ENCODE measurements at places on chromosomes 7 and 10.

DNA sequence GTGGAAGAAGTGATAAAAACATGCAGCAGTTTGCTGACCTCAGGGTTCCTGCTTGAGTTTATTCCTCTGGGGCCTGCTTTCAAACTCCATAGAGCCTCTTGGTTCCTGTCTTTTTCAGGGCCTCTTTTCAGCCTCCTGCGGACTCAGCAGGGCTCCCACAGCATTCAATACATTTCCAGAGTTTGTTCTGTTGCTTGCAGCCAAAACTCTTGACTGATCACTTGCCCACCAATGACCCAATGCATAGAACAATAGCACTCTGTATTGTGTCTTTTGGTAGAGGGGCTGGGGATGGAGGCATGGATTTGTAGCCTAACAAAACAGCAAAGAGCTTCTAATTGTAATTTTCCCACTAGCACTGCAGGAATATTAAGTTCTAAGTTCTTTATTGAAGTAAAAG, 50.8 kb upstream of the CREB5 start:
- DNase-seq: no peak

- DNase-seq: peak; percentile 57
These were observed 107.5 kb downstream of the REEP3 start for GRCh38 chr10:63628526-63629362.

DNA sequence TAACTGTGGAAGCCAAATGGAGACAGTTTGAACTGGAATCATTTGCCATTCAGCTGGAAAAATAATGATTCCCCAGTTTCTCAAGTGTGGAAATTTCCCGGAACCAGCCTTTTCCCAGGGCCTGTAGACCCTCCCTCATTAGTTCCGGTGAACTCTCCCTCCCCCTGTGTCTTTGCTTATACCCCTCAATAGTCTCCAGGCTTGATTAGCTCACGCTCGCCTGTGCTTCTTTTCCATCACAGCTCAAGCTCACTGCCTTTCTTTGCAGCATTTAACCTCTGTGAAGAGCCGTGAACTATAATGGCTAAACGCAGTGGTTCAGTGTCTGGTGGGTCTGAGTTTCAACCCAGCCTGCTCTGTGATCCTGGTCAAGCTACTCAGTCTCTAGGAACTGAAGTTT, 690.8 kb downstream of the INHBA start:
- no peak for DNase-seq

DNA sequence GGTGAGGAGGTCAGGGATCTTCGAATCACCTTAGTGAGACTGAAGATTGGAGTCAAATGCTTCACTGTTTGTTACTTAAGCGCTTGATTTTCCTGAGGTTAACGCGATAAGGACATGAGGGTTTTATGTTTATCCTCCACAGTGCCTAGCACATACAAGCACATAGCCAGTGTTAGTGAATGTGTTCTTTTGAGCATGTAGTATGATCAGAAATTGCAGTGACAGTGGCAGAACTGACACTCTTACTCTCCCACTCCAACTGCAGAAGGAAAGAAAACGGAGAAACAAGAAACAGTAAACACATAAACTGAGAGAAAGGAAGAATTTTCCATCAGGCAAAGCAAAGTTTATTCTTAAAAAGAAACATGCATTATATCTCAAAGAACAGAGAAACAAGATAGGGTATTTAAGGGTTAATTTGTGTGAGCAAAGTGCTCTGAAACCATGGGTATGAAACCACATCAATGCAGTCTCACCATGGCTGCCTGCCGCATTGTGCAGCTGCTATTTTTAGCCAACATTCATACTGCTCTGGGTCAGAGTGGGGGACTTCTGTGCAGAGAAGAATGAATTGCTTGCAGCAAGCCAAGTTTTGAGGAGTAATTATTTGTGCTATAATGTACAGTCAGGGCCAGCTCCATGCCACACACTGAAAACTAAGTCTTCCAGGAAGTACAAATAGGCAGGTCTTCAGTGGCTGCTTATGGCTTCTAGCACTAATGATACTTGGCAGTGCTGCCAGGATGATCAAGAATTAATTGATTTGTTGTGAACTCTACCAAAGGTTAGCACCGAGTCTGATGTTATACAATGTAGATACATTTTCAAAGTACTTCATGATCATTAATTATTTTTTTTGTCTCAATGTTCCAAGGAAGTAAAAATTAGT, 152.0 kb downstream of the MACC1 start:
- no peak for DNase-seq

DNA sequence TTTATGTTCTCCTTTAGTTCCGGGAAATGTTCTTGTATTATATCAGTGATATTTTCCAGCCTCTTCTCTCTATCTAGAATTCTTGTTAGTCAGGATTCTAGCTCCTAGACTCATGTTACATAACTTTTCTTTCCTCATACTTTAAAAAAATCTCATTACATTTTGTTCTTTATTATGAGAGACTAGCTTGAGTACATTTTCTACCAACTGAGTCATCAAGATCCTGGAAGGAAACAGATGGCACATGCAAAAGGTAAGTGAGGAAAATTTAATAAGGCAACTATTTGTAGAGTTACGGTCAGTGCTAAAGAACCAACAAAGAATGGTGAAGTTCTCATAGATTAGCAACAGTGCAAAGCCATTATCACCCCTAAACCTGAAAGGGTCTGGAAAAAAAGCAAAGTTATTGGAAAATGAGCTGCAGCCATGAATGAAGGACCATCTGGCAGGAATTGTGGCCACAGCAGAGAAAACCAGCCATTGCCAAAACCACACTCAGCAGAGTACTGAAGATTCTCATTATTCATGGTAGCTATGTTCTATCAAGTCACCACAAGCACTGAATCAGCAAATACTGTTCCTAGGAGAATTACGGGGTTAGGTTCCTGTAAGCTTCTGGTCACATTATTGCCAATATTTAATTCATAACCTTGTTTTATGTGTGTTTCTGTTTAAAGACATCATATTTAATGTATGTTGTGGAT, 98.3 kb upstream of the C7orf33 start:
- no peak for DNase-seq

DNA sequence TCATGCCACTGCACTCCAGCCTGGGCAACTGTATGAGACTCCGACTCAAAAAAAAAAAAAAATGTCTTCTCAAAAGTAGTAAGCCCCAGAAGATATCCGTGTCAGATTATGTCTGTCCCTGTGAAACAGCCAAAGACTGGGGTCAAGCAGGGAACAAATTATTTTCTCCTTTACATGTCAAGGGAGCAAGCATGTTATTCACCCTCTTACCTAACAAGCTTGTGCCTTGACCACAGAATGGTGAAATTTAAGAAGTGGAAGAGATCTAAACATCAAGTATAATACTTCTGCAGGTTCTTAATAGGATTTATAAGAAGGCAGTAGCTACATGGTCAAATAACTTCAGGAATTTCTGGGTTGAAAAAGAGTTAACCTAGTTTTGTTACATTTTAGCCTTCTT, 187.9 kb downstream of the ZNF365 start:
- no peak for DNase-seq

- DNase-seq: peak; percentile 28
These were observed 148.6 kb upstream of the PDE1C start for GRCh38 chr7:32218741-32219288.

- DNase-seq: no peak
These were observed 12.8 kb downstream of the ICA1 start for GRCh38 chr7:8249121-8249520.

DNA sequence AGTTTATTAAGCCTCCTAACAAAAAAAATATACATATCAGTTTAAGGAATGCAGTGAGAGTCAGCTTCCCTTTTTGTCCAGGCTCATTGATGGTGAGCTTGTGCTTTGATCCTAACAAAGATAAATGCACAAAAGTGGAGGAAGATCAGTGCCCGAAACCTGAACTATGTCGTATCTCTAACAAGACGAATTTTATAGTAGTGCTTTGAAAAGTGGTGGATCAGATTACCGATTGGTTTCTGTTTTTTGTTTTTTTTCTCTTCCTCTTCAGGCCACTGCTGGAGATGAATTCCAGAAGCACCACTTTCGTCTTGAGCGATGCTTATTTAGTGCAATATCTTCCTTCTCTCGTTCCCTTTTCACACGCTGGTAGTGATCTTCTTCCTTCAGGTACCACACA, 72.8 kb downstream of the RHOBTB1 start:
- DNase-seq: no peak

GRCh38 chr7:22851145-22851544, 28.5 kb upstream of the TOMM7 start:
- DNase-seq: no peak

DNA sequence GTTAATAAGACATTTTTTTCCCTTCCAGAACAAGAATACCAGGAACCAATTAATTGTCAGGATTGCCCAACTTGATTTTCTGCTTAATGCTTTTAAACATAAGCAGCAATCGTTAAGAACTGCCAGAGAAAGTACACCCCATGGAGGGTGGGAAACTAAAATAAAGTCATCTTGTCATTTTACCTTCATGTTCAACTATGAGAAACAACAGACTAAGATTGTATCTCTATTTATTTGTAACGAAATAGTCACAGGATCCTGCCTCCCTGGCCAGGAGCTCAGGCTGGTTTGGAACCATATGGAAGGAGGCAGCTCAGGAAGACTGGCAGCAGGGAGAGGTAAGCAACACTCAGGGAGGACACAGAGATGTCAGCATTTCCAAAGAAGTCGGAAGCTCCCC, 129.6 kb downstream of the TNS3 start:
- DNase-seq: no peak

DNA sequence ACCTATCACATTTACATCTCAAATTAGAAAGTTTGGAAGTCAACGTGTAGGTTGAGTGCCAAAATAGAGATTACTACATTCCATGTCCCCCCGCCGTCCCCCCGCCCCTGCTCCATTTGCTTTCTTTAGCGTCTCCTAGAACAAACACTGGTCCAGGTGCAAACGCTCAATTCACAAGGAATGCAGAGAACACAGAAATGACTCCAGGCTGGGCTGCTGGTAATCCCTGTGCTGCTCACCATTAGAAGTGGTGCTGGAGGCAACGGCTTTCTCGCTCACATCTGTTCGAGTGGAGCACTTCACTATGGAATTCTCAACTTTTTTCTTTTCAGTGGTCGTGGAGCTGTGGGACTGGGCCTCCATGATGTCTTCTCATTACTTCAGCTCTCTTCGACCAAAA, 14.1 kb downstream of the GLI3 start:
- no peak for DNase-seq

GRCh38 chr10:110898391-110898790, 20.6 kb downstream of the BBIP1 start:
- DNase-seq: no peak

DNA sequence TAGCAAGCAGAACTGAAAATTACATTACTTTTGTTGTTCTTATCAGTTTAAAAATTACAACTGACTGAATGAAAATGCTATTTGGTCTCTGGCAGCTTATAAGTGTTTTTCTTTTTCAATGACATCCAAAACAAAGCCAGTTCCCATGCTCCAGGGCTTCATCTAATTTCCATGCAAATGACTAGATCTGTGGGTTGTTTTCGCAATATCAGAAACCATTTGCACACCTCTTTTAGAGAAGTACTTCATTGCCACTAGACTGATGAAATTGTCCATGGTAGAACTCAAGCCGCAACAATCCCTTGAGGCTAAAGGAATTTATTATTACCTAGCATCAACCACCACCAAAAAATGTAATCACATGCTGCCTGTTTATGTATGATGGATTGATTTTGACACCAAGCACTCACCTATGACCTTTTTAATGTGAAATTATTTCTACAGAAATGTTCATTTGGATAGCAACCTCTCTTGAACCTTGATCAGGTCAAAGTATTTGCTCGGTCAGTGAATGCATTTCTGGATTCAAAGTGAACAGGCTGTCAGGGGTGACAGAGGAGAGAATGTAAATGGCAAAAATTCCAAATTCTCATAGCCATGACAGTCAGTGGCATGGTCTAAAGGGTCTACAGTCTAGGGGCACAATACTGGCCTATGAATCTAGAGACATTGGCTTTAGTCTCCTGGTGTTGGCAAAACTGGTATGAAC, 769.3 kb downstream of the SORCS1 start:
- DNase-seq: no peak

GRCh38 chr7:8042796-8043535, 74.4 kb downstream of the GLCCI1 start:
- DNase-seq: no peak

- DNase-seq: no peak
These were observed 3.7 kb downstream of the CCNJ start for GRCh38 chr10:96047004-96047649.

DNA sequence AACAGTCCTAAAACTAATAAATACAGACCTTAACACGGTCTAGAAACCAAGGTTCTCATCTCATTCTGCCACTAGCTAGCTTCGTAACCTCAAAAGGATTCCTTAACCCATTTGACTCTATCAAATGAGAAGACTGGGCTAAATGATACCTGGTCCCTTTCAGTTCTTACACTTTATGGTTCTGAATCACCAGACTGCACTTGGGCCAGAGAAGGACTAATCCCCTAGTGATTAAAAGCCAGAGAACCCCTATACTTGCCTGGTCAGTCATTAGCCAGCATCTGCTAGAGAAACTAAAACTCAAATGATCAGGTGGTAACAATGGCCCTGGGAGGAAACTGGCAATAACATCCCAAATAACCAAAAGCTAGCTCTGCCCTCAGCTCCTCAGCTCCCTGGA, 16.8 kb downstream of the TMEM243 start:
- no peak for DNase-seq

- no peak for DNase-seq
These were observed 9.4 kb downstream of the SH3PXD2A start for GRCh38 chr10:103845972-103846371.

- DNase-seq: no peak
These were observed 807.2 kb upstream of the MBL2 start for GRCh38 chr10:53579773-53580172.

DNA sequence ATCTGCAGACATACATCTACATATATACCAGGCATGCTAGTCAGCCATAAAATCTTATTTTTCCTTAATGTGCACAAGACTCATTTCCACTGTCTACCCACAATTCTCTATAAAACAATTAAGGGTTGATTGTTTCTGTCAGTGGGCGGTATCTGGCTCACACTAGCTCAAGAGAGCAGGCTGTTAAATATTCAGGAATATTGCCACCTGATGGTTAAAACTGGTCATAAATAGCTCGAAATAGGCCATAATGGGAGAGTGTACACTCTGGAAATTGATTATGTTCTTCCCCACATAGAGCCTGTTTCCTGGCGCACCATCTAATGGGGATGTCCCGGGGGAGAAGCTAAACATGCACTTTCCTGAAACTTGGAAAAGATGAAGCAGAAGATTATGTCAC, 620.6 kb upstream of the ANKRD30A start:
- no peak for DNase-seq

DNA sequence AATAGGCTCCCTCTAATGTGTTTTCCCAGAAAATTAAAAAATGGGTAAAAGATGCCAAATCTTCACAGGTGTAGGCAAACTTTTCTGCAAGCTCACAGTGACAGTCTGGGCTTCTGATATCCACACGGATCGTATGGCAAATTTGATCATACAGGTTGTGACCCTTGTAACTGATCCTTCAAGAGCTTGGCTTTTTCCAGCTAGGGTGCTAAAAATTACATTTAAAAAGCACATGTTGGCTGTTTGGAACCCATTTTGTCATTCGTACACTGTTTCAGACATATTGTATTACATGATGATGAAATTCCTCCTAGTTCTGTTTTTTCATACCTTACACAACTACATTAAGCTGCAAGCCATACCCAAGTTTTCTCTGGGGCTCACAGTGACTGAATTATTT, 138.7 kb downstream of the GFRA1 start:
- no peak for DNase-seq

All from NCI-H526 treated with DMSO at 0.1 percent for 48 hours (cell line).